ENCODE measurements at places on chromosomes 1 and 21.

DNA sequence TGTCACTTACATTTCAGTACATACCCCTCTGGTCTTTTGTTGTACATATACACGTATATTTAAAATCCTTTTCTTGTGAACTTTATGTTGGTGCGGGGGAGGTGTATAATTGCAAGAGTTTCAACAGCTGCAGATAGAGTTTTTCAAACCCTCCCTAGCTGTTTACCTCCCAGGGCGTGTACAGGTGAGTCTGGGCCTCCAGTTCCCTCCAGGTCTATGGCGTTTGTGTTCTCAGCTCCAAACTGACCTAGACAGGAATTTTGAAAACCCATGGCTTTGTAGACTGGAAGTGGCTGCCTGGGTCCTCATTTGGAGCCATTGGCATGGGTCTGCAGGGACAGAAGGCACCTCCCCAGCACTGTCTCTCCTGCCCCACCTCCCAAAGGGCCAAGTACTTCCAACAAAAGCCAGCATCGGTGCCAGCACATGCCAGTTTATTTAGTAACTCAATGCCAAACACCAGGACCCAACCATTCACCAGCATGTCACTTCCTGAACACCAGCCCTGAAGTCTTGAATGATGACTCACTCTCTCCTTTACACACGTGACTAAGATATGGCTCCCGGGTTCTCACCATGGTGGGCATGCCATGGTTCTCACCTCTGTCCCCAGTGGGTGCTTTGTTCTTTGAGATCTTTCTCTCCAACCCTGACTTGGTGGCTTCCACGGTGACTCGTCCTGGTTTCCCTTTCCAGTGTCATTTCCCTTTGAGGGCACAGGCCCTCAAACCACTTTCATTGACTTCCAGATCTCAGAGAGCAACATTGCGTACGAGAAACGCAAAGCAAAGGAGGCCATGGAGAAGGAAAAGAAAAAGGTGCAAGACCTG, 57.3 kb upstream of the EFHD2 start:
- DNase-seq = no peak

- DNase-seq = no peak
Observed at GRCh38 chr1:223828162-223828848, 17.4 kb downstream of the TP53BP2 start.

DNA sequence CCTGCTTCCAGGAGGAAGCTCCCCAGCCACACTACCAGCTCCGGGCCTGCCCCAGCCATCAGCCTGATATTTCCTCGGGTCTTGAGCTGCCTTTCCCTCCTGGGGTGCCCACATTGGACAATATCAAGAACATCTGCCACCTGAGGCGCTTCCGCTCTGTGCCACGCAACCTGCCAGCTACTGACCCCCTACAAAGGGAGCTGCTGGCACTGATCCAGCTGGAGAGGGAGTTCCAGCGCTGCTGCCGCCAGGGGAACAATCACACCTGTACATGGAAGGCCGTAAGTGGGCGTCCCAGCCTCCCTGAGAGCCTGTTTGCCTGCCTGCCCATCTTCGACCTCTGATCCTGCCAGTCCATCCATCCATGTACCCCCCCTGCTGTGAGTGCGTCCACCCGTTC, 3.6 kb downstream of the ECM1 start:
- no peak for DNase-seq

- no peak for DNase-seq
Observed at GRCh38 chr1:1862905-1863547, 27.9 kb downstream of the GNB1 start.

GRCh38 chr1:160257411-160258015, 4.8 kb downstream of the DCAF8 start:
- no peak for DNase-seq

GRCh38 chr1:176626572-176627061, 163.6 kb downstream of the PAPPA2 start:
- no peak for DNase-seq

GRCh38 chr1:32724678-32725614, 22.4 kb upstream of the SYNC start:
- peak; percentile 75 for DNase-seq

- DNase-seq = no peak
Observed at GRCh38 chr1:63908016-63908415, 134.2 kb downstream of the ROR1 start.

DNA sequence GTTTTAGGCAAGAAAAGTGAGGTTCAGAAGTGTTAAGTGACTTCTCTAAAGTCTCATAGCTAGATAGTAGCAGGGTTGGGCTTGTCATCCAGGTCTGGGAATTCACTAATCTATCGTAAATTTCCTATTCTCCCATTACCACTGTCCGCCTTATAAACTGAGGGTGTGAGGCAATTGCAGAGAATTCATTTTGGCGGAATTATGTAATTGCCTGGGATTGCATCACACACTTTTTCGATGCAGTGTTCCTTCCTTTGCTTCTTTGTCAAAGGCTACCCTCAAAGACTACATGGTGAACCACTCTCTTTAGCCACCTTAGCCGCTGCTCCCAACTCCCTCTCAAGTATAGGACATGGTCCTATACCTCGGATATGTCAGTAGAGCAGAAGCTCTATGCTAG, 19.1 kb downstream of the SELP start:
- DNase-seq = no peak

DNA sequence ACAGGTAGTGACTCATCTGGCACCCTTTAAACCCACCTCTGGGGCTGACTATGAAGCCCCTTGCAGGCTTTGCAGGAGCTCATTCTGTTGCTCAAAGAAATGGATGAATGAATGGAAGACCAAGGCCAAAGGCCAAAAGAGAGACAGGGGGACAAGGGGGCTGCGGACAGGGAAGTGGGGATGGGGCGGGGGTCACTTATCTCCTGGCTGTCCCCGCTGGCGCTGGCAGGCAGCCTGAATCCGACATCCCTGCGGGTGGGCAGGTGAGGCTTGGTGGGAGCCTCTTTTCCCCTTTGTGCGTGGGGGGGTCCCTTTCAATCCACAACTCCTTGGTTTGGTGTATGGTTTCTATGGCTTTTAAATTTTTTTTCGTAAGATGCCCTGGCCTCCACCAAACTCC, 239.6 kb upstream of the C1orf174 start:
- no peak for DNase-seq

DNA sequence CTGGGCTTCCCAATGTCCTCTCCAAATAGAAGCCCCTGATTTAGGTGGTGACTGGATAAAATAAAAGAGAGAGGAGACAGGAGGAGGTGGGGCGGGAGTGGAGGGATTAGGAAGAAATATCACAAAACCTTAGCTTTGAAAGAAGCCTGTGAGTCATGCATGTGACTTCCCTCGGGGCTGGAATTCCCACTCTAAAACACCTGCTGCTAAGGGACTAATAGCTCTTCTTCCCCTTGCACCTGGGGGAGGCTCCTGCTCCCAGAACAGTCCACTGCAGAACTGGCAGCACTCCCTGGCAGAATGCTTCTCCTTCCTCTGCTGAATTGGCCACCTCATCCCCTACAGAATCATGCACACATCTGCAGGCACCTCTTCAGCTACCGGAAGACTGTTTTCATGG, 207.2 kb downstream of the ATG4C start:
- DNase-seq = no peak

DNA sequence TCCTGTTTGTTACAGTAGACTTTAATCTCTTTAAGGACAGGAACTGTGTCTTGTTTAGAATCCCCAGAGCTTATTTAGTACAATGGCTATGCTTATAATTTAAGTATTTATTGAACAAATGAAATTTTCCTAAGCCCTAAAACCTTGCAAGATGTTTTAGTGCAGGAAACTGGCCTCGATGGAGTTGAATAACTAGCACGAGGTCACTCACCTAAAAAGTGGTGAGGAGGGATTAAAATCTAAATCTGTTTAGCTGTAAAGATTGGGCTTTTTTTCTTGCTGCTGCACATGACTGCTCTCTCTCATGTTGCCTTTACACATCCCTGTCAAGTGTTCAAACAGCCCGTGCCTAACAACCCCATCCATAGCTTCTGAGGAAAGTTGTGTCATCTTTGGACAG, 10.2 kb downstream of the NFYC start:
- no peak for DNase-seq

DNA sequence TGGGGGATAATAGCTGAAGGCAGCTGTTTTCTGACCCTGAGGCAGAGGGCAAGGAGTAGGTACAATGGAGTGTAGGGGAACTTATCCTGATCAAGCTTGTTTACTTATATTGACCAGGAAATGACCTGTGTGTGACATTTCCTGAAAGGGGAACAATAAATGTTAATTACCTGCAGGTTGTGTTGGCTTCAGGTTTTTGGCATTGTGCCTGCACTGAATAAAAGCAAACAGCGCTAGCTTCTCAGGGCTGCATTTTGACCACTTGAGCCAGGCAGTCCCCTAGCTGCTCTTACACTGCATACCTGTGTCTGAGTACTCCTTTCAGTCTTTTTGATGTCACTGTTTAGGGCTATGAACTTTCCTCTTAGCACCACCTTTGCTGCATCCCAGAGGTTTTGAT, 40.6 kb downstream of the DRAM2 start:
- no peak for DNase-seq

DNA sequence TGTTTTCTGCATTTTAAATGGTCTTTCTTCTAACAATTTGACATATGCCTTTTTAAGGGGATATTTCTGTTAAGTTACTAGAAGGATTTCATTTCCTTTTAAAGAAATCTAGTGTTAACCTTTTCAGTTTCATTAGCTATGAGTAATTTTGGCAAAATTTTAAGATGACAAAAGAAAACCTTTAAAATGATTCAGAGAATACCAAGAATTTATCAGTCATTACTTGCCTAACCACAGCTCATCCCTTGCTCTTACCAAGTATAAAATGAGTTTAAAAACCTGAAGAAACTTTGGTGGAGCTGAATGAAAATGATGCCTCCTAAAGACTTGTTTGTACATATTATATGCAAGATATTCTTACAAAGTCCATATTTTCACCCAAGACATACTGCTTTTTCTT, 101.7 kb downstream of the NEK7 start:
- DNase-seq = no peak

GRCh38 chr1:21625390-21626190, 43.6 kb downstream of the RAP1GAP start:
- DNase-seq = no peak

- DNase-seq = no peak
Observed at GRCh38 chr21:42704861-42705260, 51.4 kb downstream of the PDE9A start.

DNA sequence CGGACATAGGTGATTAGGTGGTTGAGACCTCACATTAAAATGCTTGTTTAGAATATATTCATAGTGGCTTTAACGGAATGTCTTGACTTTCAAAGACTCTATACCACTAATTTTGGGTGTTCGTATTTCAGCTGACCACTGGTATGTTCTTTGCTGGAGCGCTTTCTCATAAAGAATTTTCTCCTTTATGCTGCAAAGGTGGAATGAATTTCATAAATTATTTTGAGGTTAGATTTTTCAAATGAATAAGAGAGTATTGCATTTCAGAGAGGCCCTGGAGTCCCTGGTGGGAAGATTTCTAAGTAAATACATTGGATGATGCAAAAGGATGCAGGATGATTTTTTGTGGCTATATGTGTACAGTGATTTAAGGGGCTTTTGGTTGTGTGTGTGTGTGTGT, 55.8 kb downstream of the HUNK start:
- DNase-seq = no peak

DNA sequence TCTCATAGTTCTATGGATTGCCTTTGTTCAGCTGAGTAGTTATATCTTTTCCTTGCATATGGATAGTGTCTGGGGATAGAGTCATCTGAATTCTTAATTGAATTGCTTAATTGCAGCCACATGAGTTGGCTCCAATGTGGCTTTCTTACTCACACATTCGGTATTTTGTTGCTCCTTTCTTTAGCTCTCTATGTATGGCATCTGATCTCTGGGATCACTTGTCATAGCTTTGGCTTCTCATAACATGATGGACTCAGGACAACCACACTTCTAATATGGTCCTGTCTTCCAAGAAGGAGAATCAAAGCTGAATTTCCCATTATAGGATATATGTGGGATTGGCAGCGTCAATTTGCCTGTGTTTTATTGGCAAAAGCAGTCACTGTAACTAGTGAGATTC, 716.2 kb downstream of the NCAM2 start:
- DNase-seq = no peak

Data from ureter (tissue), 1 donor.